ENCODE measurements at places on chromosomes 16 and 17. TPM values are rescaled to one million over a fixed set of nuclear protein-coding genes. Genes with fewer than 3 reads are reported as not detected.

Gene SSTR5
- not detected for total RNA-seq

Gene CCL15
- total RNA-seq = not detected

Gene KRTAP4-6
- not detected for total RNA-seq

Gene TNFRSF17
- total RNA-seq = not detected

Gene CD19
- total RNA-seq = 0.59 TPM

Gene NPIPB13
- total RNA-seq = 9.6 TPM

Gene HOXB7
- 2.4 TPM for total RNA-seq

Gene PRSS53
- total RNA-seq = 5.4 TPM

Gene TMC5
- total RNA-seq = not detected

Gene KRTAP4-5
- total RNA-seq = not detected

Gene MYL4
- total RNA-seq = not detected

Gene CRHR1
- not detected for total RNA-seq

Gene AANAT
- not detected for total RNA-seq

Gene FOXC2
- total RNA-seq = 18.2 TPM

Gene AOC2
- 3.1 TPM for total RNA-seq

Gene KRT222
- total RNA-seq = 7.1 TPM

Gene BEAN1
- total RNA-seq = not detected

Gene ADAM11
- total RNA-seq = 2.7 TPM

Gene SCGB1C2
- not detected for total RNA-seq

Gene GCGR
- 12.4 TPM for total RNA-seq

Gene TERF2IP
- 127 TPM for total RNA-seq

Gene PDP2
- 29.9 TPM for total RNA-seq

Gene FNDC8
- total RNA-seq = not detected

Gene DNASE1L2
- total RNA-seq = 5.4 TPM

Gene CCL8
- not detected for total RNA-seq

Gene CCL4
- 0.90 TPM for total RNA-seq

Gene SLC4A1
- not detected for total RNA-seq

Gene MT1A
- total RNA-seq = 365 TPM

Gene TNP2
- not detected for total RNA-seq

Gene TSR1
- 26.6 TPM for total RNA-seq

Gene ABCA9
- total RNA-seq = 108 TPM

Gene ACOX1
- 44.4 TPM for total RNA-seq

Gene CHST4
- not detected for total RNA-seq

Gene GP1BA
- not detected for total RNA-seq

Gene COPZ2
- 73.9 TPM for total RNA-seq

Gene KIF2B
- not detected for total RNA-seq

Gene PRSS33
- not detected for total RNA-seq

Gene EIF5A
- 106 TPM for total RNA-seq

Gene STXBP4
- total RNA-seq = 64.8 TPM

Gene PEX12
- total RNA-seq = 10.7 TPM

Gene CNP
- total RNA-seq = 174 TPM

Gene MT1M
- 38.5 TPM for total RNA-seq

Gene TP53TG3
- total RNA-seq = not detected

Gene C17orf78
- not detected for total RNA-seq

Gene CD300LD
- total RNA-seq = not detected

Gene MMP2
- total RNA-seq = 249 TPM

Gene BLTP2
- 119 TPM for total RNA-seq

Gene ENO3
- total RNA-seq = 15.3 TPM

Gene KCNG4
- not detected for total RNA-seq

Gene TNRC6C
- 24.0 TPM for total RNA-seq

Gene HBA2
- total RNA-seq = 33.3 TPM

Gene LRRC75A
- total RNA-seq = 5.7 TPM

Gene KRTAP4-12
- total RNA-seq = not detected

Gene CDH3
- 3.8 TPM for total RNA-seq

Gene GNG13
- total RNA-seq = not detected

Gene CLEC18A
- total RNA-seq = 2.1 TPM

Gene FMNL1
- total RNA-seq = 42.9 TPM
